ENCODE measurements at places on chromosomes 1 and 21. TPM values are rescaled to one million over a fixed set of nuclear protein-coding genes. Genes with fewer than 3 reads are reported as not detected.

ATP6V1G3 gene
- total RNA-seq: not detected

MYOC gene
- total RNA-seq: not detected

LIX1L gene
- 1.8 TPM for total RNA-seq

TTC34 gene
- under 0.01 TPM for total RNA-seq

CTSK gene
- 3.1 TPM for total RNA-seq

FAAH gene
- total RNA-seq: 10.2 TPM

S100A3 gene
- total RNA-seq: 2.3 TPM

LHX8 gene
- not detected for total RNA-seq

ADAM30 gene
- total RNA-seq: not detected

OLFML3 gene
- total RNA-seq: 0.13 TPM

KRTAP12-2 gene
- not detected for total RNA-seq

S100A14 gene
- total RNA-seq: 1,221 TPM

SIM2 gene
- total RNA-seq: 0.26 TPM

CD5L gene
- total RNA-seq: not detected

KRTAP19-3 gene
- not detected for total RNA-seq

ST6GALNAC5 gene
- 0.26 TPM for total RNA-seq

DEDD gene
- 26.9 TPM for total RNA-seq

PLA2G2C gene
- not detected for total RNA-seq

F3 gene
- 618 TPM for total RNA-seq
